ENCODE measurements at places on chromosomes 3 and 15. TPM values are rescaled to one million over a fixed set of nuclear protein-coding genes. Genes with fewer than 3 reads are reported as not detected.

GRCh38 chr3:79846148-79846933, 78.5 kb upstream of the ROBO1 start:
- DNase-seq, result no peak

DNA sequence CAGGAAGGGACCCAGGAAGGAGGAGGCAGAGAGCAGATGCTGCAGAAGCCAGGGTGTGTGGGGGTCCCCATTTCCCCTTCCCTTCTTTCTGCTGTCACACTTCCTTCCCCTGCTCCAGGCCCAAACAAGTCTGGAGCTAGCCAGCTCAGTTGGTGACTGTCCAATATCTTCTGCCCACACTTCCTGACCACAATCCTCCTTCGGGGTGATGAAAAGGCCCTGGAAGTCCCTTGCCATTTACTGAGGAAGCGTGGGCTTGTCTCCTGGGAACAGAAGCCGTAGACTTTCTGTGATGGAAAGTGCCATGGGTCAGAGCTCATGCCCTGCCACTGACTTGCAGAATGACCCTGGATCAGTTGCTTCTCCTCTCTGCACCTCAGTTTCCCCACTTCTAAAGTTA, 39.0 kb downstream of the ANAPC13 start:
- no peak for DNase-seq

The REC114 gene
- total RNA-seq, result not detected

DNA sequence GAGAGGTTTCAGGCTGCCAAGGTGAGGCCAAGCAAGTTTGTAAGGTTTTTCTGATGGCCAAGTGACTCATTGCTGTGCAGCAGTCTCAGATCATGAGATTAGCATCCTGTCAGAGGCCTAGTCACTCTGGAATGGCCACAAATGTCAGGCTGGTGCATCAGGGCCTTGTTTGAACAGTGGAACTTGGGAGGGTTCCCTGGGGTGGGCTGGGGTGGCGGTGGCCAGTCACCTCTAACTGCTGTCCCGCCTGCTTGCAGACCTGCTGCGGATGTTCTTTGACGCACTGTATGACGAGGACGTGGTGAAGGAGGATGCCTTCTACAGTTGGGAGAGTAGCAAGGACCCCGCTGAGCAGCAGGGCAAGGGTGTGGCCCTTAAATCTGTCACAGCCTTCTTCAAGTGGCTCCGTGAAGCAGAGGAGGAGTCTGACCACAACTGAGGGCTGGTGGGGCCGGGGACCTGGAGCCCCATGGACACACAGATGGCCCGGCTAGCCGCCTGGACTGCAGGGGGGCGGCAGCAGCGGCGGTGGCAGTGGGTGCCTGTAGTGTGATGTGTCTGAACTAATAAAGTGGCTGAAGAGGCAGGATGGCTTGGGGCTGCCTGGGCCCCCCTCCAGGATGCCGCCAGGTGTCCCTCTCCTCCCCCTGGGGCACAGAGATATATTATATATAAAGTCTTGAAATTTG, 2.8 kb upstream of the FAM131A start:
- DNase-seq, result peak; percentile 45

The TMC3 gene
- total RNA-seq, result not detected

DNA sequence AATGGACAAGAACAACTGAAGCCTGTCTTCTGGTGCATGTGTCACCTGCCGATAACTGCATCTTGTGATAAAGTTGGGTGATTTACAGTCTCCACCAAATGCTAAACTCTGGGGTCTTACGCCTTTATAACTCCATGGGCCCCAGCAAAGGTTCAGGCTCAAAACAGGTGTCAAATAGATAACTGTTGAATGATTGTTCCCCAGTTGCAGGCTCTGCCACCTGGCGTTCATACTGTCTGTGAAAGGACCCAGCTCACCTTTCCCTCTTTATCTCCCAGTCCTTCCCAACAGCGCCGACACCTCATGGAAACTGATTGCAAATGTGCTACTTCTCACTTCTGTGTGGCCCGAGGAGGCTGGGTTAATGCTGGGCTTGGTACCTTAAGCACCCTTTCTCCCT, 8.3 kb upstream of the SNX22 start:
- DNase-seq, result no peak

- DNase-seq, result peak; percentile 40
Measured at GRCh38 chr3:146125951-146126350, 35.0 kb downstream of the PLOD2 start.

DNA sequence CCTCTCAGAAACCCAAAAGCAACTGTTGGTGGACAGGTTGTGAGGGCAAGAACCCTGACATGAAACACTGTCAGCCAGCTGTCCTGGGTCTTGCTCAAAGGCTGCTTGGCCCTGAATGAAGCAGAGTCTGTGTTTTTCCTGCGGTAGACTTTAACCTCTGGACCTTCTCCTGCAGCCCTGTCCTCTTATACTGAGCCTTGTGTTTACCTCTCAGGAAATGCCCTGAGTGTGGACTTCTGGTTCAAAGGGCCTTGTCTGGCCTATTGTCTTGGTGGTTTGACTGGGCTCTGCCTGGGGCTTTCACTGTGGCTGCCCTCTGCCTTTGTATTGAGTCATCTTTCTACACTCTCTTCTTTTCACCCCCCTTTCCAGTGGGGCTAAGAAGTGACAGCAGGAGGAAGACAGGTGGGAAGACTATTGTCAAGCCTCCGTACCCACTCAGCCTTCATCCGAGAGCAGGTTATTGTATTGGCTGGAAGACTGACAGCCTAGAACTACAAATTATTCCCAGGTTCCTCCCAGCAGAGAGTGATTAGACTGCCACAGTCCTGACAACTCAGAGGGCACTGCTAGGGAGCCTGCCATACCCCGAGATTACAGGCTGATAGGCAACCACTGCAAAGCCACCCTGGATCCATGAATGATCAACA, 3.5 kb downstream of the SEC13 start:
- no peak for DNase-seq

- DNase-seq, result peak; percentile 10
Measured at GRCh38 chr3:15861163-15861562, 63.4 kb upstream of the ANKRD28 start.

The EOMES gene
- not detected for total RNA-seq

The SEMA3F gene
- total RNA-seq, result 36.1 TPM

DNA sequence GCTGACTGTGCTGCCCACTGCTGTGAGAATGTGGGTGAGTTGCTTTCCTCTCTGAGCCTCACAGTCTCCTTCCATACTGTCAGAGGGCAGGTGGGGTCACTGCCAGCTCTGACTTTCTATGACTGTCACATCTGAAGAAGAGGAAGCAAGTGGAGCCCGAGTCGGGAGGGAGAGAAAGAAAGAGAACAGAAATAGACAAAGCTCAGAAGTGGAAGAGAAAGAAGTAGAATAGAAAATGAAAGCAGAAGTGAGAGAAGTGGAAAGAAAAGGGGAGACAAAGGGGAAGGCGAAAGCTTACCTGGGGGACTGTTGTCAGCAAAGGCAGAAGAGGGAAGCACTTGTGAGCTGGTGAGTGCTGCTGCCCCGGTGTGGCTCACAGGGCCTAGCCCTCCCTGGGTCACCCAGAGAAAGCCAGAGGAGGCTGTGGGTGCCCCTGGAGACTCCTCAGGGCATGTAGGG, 57.9 kb downstream of the EPHB1 start:
- no peak for DNase-seq

The RARB gene
- 25.6 TPM for total RNA-seq
